ENCODE measurements at places on chromosomes 3 and 15.

DNA sequence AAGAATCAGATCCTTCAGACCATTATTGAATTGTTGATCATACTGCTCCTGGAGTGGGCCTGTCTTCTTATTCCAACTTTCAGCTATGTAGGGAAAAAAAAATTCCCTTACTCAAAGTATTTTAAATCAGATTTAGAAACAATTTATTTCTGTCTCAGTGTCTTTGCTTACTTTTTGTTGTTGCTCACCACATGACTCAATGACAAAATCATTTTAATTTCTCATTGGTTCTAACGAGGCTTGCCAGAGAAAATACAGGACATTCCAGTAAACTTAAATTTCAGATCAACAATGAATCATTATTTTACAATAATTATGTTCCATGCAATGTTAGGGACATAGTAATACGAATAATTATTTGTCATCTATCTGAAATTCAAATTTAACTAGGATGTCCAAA lies 748.5 kb upstream of the CBLB start:
- no peak for DNase-seq

- no peak for DNase-seq
Measured at GRCh38 chr15:45523166-45523460, 558 bp upstream of the SLC30A4 start.

DNA sequence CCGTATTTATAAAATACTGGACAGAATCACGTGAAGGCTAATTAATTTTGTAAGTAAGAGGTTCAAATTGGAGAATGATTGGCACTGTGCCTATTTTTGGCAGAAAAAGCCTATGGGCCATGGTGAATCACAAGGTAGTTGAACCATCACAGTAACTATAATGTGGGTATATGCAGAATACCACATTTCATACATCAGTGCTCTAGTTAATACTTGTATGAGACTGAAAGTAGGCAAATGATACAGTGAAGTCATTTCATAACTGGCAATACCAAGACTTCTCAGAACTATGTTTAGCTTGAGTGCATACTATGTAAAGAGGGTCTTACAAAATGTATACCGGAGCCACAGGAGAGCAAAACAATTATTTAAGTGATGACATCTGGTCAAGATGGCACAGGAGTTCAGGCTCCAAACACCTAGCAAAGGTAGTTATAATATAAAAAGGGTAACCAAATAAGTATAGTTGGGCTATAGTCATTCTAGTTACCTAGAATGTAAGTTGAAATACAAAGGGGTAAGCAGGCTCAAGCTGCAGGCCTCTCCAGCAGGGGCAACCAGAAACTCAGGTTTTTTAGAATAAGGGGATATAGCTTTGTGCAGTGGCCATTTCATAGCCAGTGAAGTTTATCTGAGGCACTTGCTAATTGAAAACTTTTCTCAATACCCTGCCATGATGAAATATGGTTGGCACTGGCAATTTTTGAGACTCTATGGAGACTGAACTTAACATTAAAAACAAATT lies 19.1 kb downstream of the GPR160 start:
- DNase-seq: no peak

DNA sequence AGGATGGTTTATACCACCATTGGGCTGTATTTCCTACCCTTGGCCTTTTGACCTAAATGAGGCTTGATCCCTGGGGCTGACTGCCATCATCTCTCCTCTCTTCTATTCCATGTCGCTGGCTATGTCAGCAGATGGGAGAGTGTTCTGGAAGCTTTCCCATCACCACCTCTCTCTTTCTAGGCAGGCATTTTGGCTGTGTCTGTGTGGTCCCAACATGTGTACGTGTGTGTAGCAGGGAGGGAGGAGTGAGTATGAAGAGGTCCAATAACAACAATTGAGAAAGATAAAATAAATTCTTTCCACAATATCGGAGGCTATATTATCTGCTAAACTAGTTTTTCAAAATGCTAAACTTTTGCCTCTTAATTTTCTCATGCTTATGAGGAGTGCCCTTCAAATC lies 34.1 kb downstream of the CGNL1 start:
- DNase-seq: no peak

- DNase-seq: no peak
Measured at GRCh38 chr3:173970281-173970680, 572.7 kb downstream of the NLGN1 start.

DNA sequence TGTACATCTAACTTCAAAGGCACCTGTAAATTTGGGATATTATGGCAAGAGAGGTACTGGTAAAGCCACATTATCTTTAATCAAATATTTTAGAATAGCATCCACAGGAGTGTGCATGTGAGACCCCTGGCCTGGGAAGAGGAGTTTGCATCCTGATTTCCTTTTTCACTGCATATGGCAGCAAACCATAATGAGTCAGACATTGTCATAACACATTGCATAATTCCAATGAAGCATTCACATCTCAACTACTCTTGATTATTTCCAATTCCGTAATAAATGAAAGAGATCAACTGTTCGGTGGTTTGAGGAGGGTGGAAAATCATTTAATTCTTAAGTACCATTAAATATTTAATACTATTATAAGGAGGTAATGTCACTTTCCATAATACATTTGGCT lies 215.0 kb downstream of the MECOM start:
- DNase-seq: no peak

- DNase-seq: no peak
Measured at GRCh38 chr3:23762759-23763477, 42.8 kb upstream of the UBE2E1 start.

- DNase-seq: peak; percentile 26
Measured at GRCh38 chr15:98548139-98548971, 100.0 kb upstream of the IGF1R start.

GRCh38 chr3:129230311-129231019 lies 18.9 kb upstream of the COPG1 start:
- DNase-seq: no peak

DNA sequence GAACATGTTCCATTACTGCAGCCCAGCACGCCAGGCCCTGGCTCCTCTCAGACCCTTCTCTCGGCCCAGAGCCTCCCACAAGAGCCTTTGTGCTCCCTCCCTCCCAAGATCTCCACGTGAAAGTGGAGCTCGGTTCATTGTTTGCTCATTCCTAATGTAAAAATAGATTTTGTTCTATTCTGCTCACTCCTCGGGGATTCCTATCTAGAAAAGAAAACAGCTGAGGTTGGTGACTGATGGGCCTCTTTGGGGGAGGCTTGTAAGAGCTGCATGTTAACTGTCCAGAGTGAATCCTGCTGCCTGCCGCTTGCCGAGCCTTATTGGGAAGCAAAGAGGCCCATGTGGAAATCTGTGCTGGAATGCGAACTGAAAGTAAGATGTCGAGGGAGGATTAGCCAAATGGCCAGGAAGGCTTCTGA lies 267.1 kb downstream of the LRTM1 start:
- DNase-seq: no peak

- DNase-seq: no peak
Measured at GRCh38 chr3:13624671-13625125, 75.8 kb downstream of the FBLN2 start.

DNA sequence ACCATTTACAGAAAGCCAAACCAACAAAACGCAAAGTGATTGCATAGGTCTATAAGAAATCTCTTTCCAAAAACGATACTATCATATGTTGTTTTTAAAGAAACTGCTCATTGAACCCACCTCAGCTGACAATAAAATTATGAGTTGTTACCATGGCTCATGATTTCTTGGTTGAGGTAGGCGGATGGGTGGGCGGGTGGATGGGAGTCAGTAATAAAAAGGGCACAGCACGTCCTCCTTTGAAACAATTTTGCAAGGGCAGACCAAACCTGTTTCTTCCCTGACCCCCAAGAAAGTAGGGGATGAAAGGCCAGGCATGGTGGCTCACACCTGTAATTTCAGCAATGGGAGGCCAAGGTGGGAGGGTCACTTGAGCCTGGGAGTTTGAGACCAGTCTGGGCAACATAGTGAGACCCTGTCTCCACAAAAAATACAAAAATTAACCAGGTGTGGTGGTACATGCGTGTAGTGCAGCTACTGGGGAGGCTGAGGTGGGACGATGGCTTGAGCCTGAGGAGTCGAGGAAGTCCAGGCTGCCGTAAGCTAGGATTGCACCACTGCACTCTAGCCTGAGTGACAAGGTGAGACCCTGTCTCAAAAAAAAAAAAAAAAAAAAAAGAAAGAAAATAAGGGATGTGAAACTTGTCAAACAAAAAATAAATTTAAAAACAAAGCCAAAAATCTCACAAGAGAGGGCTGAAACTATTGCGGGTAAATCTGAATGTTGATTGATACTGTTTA lies 2.1 kb downstream of the ABHD10 start:
- no peak for DNase-seq

DNA sequence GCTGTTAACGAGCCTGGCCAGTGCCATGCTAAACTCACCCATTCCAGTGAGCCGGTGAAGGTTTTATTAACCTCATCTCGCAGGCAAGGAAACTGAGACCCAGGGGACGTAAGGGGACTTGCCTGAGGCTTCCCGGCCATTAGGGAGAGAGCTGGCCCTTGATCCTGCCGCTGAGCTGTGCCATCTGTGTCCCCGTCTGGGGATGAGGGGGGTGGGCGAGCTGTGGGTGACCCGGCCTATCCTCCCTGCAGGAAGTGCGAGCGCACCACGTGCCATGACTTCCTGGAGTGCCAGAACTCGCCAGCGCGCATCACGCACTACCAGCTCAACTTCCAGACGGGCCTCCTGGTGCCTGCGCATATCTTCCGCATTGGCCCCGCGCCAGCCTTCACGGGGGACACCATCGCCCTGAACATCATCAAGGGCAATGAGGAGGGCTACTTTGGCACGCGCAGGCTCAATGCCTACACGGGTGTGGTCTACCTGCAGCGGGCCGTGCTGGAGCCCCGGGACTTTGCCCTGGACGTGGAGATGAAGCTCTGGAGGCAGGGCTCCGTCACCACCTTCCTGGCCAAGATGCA lies 88.5 kb downstream of the FBLN2 start:
- no peak for DNase-seq

DNA sequence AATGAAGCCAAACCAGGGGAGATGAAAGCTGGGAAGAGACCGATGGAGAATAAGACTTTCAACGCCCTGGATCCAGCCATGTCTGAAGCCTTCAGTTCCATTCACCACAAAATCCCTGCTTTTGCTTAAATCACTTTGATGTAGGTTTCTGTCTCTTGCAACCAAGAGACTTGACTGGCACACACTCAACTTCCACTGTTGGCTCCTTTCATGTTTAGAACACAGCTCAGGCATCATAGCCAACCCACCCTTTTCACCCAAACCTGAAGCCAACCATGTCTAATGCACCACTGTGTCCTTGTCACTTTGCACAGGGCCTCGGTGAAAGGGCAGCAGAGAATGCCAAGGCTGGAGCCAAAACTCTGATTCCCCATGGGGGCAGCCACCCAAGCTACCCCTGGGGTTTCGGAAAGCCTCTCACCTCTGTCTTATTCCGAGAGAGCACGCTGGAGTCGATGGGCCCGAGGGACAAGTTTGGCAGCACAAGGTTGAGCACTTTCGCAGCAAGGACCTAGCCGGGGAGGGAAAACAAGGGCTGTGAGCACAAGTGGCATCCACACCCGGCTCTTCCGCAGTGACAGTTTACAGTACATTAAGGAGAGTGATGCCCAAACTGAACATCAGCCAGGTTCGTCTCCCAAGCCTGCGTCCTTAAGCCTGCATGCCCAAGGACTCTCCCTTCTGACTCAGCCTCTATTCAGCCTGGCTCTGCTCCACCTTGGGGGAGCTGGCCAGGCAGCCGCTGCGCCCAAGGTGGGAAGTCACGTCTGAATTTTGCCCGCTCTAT lies 37.6 kb downstream of the ABTB1 start:
- DNase-seq: no peak

DNA sequence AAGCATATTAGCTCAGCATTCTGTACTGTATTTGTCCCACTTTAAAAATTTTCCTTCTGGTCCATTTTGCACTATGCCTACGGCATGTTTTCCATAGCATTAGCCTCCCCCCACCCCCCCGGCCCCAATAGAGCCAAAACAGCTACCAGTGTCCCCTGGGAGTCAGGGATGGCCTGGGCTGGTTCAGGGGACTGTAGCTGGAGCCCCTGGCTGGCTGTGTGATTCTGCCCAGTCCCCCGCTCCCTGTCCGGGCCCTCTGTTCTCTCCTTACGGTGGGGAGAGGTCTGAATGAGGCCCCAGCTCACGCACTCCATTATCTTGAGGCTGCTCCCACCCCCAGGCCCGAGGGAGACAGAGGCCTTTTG lies 70.1 kb downstream of the KLF15 start:
- DNase-seq: no peak

- DNase-seq: peak; percentile 42
Measured at GRCh38 chr3:13484851-13485590, 4.9 kb downstream of the HDAC11 start.

GRCh38 chr3:197673170-197673569 lies 63.5 kb downstream of the RUBCN start:
- DNase-seq: no peak

DNA sequence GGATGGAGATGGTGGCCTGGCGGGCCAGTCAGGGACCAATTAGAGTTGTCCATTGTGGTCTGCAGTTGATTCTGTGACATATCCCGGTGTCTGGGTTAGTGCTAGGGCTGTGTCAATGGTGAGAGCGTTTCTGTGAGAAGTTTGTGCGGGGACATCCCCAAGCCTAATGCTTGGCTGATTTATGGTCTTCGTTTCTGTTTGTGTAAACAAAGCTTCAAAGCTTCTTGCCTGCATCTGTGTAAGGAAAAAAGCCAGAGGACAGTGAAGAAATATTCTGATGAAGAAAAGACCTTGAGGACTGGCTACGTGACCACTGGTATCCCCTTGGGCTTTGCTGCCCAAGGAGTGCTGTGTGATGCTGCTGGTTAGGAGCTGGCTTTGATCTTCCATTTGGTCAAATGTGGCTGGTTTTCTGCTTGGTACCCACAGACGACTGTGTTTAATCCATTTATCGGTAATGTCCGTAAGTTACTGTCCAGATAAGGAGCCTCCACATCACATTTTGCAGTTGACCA lies 74.6 kb upstream of the LRTM1 start:
- DNase-seq: no peak

GRCh38 chr3:47578691-47579632 lies at the start of gene CSPG5:
Gene CSPG5, minus strand, starts transcription at chr3:47578865. Its CDS starts 172 bp downstream, at chr3:47578693.
- DNase-seq: no peak

GRCh38 chr15:45486317-45486716 lies 36.2 kb downstream of the SLC30A4 start:
- DNase-seq: no peak

GRCh38 chr15:48966595-48967301 lies 3.0 kb upstream of the SHC4 start:
- peak; percentile 29 for DNase-seq

All from CD4-positive, alpha-beta T cell treated with Interleukin-4 for 1 hour (primary cell).